Mucosa of gallbladder (tissue), 1 donor: ENCODE measurements at places on chromosomes 4 and X. TPM values are rescaled to one million over a fixed set of nuclear protein-coding genes. Genes with fewer than 3 reads are reported as not detected.

DNA sequence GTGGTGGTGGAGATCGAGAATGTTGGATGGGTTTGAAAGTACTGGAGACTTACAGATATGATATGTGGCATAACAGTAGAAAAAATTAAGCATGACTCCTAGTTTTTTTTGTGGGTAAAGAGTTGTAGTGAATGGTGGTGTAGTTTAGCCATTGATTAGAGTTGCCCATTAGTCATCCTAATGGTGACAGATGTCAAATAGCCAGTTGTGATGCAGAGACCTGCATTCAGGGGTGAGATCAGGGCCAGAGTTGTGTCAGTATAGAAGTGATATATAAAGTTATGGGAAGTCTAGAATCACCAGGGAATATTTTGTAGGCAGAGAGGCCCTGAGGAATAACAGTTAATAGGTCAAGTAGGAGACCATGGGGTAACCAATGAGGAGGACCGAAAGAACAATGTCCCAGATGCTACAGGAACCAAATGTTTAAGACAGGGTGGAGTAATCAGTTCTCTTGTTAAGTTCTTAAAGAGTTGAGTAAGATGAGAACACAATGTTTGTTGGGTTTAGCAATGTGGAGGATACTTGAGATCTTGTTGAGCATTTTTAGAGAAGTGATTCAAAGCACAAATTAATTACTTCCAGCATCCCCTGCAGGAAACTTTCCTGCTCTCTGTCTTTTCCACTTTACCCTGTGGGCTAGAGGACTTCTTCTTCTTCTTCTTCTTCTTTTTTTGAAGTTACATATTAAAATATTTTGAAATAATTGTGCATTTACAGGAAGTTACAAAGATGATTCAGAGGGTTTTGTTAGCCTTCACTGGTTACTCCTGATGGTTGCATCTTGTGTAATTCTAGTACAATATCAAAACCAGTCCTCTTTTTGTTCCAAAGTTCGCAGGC lies 13.3 kb downstream of the SGMS2 start:
- no peak for DNase-seq

GRCh38 chr4:68272380-68272779 lies 26.9 kb upstream of the TMPRSS11B start:
- DNase-seq, result no peak

DNA sequence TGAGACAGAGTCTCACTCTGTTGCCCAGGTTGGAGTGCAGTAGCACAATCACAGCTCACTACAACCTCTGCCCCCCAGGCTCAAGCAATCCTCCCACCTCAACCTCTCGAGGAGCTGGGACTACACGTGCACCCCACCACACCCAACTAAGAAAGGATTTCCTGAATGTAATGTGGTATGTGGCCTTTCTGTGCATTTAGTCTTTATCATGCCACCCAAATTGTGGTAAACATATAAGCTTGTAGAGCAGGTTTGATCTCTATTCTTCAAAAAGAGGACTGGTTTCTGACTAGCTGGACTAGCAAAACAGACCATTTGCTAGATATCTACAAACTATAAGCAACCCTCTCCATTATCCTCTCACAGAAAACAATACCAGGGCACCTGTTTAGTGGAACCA lies 33.6 kb downstream of the ELOVL6 start:
- no peak for DNase-seq

DNA sequence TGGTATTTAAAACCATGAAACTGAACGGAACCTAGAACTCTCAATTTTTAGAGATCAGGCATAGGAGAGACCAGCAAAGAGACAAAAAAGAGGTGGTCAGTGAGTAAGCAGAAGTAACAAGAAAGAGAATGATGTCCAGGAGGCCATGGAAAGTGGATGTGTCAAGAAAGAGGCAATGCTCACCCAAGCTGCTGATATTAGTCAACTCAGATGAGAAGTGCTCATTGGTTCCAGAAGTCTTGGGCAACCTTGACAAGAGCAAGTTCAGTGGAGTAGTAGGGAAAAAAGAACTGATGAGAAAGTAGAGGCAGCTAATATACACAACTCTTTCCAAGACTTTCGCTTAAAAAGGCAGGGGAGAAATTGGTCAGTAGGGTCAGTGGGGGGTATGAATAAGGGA lies 23.0 kb upstream of the CCDC149 start:
- DNase-seq, result no peak

Gene CT45A5
- total RNA-seq, result not detected

Gene TEX13D
- total RNA-seq, result not detected

Gene SOD3
- 86.8 TPM for total RNA-seq

Gene STK32B
- total RNA-seq, result 4.1 TPM

Gene EIF1AX
- 80.2 TPM for total RNA-seq

Gene AMOT
- total RNA-seq, result 35.4 TPM
